ENCODE measurements at places on chromosomes 3 and 15. TPM values are rescaled to one million over a fixed set of nuclear protein-coding genes. Genes with fewer than 3 reads are reported as not detected.

GRCh38 chr3:65425880-65426279 is 612.8 kb downstream of the MAGI1 start:
- DNase-seq, result no peak

- DNase-seq, result no peak
Observed at GRCh38 chr3:117756563-117756962, 1047.0 kb downstream of the TUSC7 start.

CCR8 gene
- total RNA-seq, result not detected

DUOXA2 gene
- not detected for total RNA-seq

- DNase-seq, result no peak
Observed at GRCh38 chr3:8871306-8871705, 92.0 kb downstream of the RAD18 start.
